Stimulated activated CD8-positive, alpha-beta memory T cell treated with anti-CD3 and anti-CD28 coated beads, Interleukin-15, amount 100 ng/mL, for 1 hour (primary cell): ENCODE measurements at places on chromosomes 7 and 10.

- DNase-seq: no peak
These were observed 6.2 kb upstream of the RADIL start for GRCh38 chr7:4889682-4890081.

DNA sequence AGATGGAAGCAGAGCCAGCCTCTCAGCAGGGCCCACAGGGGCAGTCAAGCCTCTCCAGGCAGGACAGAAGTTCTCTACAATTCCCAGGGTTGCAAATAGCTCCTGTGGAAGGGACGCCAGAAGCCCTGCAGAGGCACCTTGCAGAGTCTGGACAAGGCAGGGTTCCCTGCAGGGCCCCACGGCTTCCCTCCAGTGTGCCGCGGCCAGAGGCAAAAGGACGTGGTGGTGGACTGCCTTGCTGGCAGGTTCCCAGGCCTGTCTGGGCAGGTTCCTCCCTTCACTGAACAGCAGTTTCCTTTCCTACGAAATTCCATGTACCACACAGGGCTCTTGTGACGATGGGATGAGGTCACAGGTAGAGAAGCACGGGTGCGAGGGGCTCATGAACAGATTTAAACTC, 25.1 kb downstream of the UPP1 start:
- no peak for DNase-seq

DNA sequence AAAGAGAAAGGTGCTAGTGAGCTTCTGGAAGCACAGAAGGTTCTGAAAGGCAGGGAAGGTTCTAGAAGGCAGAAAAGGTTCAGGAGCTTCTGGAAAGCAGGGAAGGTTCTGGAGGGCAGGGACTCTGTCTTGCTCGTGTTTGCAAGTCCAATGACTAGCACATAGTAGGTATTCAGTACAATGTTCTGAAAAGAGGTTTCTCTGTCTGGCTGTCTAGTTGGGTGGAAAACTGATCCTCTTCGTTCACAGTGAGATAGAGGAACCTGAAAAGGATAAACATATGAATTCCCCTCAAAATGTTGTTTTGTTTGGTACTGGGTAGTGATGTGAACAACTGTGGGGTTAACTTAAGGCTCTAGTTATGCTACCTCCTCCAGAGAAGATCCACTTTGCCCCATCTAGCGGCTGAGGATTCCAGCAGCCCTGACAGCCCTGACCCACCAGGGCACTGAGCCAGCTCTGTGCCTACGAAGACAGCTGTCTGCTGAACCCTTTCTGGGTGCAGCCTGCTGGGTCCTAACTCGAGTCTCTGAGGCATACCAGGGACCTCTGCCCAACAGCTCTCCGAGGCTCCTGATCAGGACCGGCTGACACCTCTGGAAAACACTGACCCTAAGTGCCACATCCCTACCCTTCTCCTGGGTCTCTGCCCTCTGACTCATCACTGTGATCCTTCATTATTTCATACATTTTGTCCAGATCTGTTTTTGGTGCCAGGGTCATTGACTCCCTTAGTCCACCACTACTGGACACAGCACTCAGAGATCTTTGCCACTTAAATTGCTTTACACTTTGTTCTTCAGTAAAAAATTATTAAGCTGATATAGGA, 15.4 kb downstream of the PTPRN2 start:
- DNase-seq: no peak

- DNase-seq: no peak
These were observed 85.5 kb downstream of the ETV1 start for GRCh38 chr7:13904007-13904406.

DNA sequence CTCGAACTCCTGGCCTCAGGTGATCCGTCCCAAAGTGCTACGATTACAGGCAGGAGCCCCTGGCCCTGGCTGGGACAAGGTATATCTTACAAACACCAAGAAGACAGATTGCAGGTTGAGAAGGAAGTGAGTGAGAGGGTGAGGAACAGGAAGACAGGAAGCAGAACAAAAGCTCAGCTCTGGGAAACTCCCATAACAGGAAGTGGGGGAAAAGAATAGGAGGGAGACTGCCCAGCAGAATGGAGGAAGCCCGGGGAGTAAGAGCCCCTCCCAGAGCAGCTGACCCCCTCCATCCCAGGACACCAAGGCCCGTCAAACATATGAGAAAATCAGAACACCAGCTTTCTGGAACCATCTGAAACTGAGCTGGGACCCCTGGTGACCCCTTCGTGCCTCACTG, 2.9 kb downstream of the TECPR1 start:
- DNase-seq: no peak

GRCh38 chr10:46019569-46020343, 10.7 kb downstream of the NCOA4 start:
- DNase-seq: no peak

GRCh38 chr10:98010939-98011685, 19.3 kb downstream of the CRTAC1 start:
- DNase-seq: no peak

DNA sequence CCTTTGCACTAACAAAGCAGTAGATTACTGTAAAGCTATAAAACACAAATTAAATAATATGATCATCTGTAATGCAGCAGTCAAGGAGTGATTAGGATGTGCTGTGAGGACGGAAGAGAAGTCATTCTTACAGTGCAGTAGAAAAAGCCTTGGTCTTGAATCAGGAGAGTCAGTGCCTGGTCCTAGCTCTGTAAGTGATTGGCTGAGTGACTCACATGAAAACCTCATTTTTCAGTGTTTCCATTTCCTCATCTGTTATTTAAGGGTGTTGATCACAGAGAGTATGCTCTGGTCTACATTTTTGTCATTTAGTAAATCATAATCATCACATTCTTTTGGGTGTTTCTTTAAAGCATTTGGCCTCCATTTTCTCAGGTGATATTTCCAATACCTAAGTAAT, 717.8 kb downstream of the LRMDA start:
- no peak for DNase-seq

GRCh38 chr10:96124230-96125141, 5.6 kb upstream of the ZNF518A start:
- no peak for DNase-seq

DNA sequence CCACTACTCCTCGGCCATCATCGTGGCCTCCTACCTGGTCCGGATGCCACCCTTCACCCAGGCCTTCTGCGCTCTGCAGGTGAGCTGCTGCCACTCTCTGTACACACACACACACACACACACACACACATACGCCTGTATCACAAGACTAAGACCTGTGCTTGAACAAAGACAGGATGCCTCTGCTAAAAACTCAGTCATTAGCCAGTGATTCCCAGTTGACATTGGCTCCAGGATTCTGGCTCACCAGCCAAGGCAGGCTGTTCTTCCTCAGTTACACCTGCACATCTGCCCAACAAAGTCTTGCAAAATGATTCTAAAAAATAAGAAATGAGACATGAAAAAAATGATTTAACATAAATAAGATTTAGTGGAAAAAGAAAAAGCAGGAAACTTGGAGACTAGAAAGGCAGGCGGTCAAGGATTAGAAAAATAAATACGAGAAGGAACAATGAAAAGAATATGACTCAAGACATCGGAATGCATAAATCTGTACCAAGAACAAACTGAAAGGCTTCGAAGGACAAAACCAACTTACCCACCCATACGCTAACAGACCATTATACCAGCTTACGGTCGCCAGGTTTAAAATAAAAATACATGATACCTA, 7.4 kb upstream of the LRRC18 start:
- no peak for DNase-seq

GRCh38 chr10:100805543-100806355, 60.4 kb downstream of the PAX2 start:
- DNase-seq: no peak

DNA sequence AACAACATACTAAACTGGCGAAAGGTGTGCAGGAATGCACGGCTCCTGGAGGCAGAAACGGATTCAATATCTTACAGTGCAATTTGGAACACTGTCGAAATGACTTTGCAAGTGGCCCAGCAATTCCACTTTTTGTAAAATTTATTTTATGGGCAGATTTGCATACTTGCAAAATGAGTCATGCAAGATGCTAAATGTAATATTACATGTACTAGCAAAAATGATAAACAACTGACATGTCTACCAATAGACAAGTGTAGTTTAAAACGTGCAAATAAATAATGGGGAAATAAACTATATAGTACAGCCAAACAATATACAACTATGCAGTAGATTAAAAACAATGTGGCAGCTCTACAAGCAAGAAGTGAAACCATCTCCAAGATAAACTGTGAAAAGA, 97.7 kb downstream of the ARHGAP12 start:
- DNase-seq: no peak

- DNase-seq: no peak
These were observed 18.1 kb upstream of the RAB18 start for GRCh38 chr10:27485986-27486385.

- no peak for DNase-seq
These were observed 70.4 kb downstream of the ENO4 start for GRCh38 chr10:116919706-116920105.

- DNase-seq: no peak
These were observed at the start of gene FAM24A for GRCh38 chr10:122910310-122910709. Gene FAM24A (plus strand): TSS chr10:122910610. CDS start chr10:122911635, 1,025 bp downstream.

- no peak for DNase-seq
These were observed 54.3 kb downstream of the ERCC6 start for GRCh38 chr10:49484486-49485235.

DNA sequence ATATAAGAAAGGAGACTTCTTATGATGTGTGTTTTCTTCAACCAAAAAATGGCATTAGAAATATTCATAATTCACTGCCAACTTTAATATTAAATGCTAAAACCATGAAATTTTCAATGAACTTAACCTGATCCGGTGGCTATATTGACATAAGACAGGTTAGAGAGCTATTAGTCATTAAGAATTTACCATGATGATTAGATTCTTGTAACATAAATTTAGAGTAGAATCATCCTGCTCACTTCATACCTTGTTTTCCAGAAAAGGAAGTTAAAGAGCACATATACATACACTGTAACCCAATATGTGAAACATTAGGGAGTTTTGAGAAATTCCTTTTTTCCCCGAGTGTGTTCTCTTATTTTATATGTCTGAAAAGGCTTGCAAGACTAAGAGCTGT, 430.3 kb upstream of the SEMA3A start:
- no peak for DNase-seq

- no peak for DNase-seq
These were observed 91.9 kb upstream of the MBL2 start for GRCh38 chr10:52864201-52865106.

DNA sequence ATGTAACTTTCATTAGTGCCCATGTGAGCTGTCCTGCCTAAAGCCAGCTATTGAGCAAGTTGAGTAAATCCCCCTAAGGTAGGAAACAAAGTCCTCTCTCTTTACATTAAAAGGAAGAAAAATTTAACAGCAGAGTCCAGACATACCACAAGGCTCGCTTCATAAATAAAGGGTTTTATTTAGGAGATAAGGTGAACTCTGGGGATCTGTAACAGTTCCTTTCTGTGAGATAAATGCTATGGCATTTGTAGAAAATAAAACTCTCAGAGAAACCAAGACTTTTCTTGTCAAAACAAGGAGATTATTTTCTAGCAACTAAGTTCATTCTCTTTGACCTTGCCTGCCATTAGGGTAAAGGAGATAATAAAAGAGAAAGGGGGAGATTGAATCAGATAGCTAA, 32.3 kb upstream of the LYZL1 start:
- DNase-seq: no peak

- DNase-seq: no peak
These were observed 483.1 kb downstream of the GALNT17 start for GRCh38 chr7:71615017-71615416.

DNA sequence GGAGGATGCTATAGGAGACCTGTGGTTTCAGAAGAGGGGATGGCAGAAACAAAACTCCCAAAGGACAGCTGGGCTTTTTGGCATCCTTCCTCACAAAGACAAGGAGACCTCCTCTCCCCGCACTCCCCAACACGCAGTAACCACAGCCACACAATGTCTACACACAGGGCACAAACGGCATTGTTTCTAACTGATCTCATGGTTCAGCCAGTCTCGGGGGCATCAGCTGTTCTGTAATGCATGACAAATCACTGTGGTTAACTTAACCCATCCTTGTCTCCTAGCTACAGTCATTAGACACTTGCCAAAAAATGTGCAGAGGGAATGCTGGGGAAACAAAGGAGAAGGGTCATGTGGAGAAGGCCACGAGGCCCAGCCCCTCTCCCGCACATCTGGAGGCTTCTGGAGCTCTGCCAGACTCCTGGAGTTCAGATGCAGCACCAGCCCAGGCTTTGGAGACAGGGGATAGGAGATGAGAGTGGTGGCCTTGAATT, 7.6 kb upstream of the ADAMTS14 start:
- no peak for DNase-seq

GRCh38 chr10:93541402-93542357, 24.8 kb upstream of the FFAR4 start:
- DNase-seq: no peak

DNA sequence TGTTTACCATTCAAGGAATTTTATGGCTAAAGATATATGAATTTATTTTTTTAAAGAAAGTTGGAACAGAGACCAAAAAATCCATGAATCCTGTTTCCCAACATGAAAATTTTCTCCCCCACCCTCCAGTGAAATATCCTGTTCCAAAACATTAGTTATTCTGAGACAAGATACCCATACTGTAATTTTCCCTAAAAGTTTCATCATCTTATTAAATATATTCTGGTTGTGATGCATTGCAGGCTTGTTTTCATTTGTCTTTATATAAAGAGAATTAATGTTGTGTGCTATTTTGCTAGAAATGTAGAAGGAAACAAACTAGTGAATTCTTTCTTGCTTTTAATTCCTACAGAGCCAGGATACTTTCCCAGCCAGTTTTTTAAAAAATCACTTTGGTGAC, 106.6 kb downstream of the EXOC4 start:
- no peak for DNase-seq

DNA sequence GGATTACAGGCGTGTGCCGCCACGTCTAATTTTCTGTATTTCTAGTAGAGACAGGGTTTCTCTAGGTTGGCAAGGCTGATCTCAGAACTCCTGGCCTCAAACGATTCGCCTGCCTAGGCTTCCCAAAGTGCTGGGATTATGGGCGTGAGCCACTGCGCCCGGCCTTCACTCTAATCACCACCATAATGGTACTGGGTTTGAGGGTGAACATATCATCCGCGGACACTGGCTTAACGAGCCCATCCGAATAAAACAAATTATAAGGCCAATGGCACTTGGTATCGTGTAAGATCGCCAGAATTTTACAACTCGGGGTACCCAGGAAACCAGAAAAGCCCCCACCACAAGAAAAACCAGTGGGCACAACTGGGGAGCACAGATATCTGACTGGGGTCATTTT, 580 bp downstream of the FAM200A start:
- DNase-seq: no peak

GRCh38 chr10:3776796-3777571, 8.0 kb downstream of the KLF6 start:
- DNase-seq: no peak

GRCh38 chr10:11533328-11533781, 78.1 kb downstream of the USP6NL start:
- no peak for DNase-seq
